ENCODE measurements at places on chromosomes 12 and 14.
A peak's percentile ranks its signal among the peaks of the same experiment; 100 is the strongest.

DNA sequence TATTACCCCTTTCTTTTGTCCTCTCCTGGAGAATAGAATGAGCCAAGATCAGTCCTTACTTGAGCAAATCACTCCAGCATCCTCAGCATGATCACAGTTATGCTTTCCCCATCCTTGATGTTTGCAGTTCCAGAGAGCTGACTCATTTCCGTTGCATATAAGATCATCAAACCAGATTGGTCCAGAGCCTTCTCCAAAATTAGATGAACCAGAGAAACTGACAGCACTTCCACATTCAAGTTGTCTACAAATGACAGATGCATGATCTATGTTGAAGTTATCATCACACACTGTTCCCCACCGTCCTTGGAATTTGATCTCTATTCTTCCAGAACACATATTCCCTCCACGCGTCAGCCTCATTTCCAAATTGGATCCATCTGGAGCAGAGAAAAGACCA lies 4.8 kb downstream of the CD163 start:
- DNase-seq, result peak; percentile 35

DNA sequence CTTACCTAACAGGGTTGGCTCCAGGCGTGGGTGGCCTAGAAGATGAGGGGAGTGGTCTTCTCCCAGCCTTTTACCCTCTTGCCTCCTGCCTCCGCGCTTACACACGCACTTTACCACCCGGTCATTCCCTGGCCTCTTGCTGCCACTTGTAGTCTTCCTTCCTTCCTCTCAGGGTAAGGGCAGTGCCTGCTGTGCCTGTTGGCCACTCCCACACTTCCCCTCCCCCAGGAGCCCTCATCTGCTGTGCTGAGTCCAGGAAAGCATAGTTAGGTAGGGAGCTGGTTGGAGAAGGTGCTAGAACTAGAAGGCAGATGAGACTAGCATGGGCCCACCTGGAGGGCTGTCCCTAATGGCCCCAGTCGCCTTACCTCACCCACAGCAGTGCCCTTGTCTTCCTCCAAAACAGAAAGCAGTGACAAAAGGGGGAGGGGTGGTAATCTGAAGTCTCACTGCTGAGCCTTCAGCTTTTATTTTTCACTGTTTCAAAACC lies 54.3 kb upstream of the SRSF5 start:
- peak; percentile 64 for DNase-seq

- no peak for DNase-seq
Observed at GRCh38 chr12:56338308-56339157, at the start of gene IL23A. TSS of gene IL23A (plus strand) at chr12:56338884. CDS start at chr12:56339045, 161 bp downstream.

DNA sequence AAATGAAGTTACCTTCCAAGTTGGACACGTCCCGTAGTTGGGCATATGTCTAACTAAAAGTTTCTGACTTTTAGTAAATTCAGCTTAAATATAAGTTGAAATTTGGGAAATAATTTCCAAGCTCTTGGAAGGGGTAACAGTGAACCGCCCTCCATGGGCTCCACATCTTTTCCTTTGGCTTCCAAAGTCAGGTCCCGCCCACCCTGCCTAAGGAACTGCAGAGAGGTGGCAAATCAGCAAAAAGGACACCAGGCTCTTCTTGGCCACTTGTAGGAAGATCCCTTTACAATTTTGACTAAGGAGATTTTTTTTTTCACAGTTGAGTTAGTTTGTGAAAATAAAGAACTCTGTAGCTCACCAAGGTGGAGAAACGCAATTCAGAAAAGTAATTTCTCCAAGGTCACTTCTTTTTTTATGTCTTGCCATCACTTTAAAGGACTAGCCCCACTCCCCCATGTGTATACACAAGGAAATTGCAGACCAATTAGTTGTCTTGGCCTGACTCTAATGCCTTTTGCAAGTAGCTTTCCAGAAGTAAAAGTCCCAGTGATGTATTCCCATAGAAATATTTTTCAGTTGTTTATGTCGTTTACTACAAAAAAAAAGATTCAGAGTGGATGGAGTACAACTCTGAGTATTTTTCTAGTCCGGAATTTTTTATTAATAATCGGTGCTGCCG lies 181.2 kb downstream of the PELI2 start:
- peak; percentile 24 for DNase-seq

DNA sequence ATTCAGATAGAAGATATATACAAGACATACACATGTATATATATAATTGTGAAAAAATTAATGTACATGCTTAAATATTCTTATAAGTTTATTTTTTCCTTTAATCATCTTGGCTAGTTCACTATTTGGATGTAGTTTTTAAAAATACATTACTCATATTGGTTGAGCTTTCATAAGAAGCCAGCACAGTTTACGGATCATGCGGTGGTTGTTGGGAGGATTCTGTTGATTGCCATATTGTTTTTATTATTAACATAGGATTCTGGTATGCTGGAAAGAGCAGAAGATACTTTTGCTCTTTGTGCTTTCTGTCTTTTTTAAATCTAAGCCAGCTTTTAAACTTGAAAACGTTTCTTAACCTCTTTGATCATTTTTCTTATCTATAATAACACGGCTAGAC lies 163.4 kb downstream of the OTOGL start:
- DNase-seq, result no peak

DNA sequence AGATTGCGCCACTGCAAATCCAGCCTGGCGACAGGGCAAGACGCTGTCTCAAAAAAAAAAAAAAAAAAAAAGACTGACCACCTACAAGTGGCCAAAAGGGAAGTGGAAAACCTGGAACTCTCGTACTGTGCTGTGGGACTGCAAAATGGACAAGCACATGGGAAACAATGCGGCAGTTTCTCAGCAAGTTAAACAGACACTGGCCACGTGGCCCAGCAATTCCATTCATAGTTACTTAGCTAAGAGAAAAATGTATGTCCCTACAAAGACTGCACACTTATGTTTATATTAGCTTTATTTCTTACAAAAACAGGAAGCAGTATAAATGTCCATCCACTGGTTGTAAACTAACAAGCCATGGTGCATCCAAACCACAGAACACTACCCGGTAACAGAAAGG lies 5.6 kb downstream of the CHFR start:
- no peak for DNase-seq

DNA sequence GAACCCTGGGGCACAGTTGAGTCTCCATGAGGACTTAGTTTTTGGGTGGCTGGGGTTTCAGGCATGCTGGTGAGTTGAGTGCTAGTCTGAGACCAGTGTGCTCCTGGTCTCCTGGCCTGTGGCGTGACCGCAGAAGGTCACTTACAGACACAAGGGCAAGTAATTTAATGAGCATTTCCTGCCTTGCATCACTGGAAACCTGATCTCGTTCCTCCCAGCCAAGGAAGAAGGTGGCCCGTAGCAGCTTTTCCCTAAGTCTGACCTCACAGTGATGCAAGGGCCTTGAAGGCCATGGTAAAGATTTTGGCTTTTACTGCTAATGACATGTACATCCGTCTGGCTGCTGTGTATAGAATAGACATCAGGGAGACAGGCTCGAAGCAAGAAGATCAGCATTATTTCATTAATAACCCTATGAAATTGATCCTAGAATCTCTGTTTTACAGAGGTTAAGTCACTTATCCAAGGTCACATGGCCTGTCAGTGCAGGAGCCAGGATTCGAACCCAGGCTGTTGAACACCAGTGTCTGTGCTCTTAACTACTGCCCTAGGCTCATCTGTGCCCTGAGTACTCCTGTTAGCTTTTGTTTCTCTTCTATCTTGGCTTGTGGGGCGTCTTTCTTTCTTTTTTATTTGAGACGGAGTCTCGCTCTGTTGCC lies 4.6 kb downstream of the TMEM120B start:
- DNase-seq, result peak; percentile 93

DNA sequence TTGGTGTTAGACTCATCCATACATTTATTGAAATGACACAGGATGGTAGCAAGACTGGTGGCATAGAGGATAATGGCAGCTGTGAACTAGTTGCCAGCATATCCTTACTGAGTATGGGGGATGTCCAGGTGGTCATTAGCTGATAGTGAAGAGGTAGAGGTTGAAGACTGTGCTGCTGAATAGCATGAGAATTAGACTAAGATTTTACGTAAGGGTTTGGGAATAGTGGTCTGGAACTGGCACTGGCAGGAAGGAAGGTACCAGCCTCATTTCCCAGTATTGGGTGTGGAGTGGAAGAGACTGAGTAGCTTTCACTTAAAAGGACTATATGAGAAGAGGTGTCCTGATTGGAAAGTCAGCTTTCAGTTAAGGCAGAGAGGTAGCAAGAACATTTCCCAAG lies 6.5 kb downstream of the ERC1 start:
- DNase-seq, result no peak

- peak; percentile 66 for DNase-seq
Observed at GRCh38 chr14:71320734-71321573, 413.7 kb downstream of the PCNX1 start.

DNA sequence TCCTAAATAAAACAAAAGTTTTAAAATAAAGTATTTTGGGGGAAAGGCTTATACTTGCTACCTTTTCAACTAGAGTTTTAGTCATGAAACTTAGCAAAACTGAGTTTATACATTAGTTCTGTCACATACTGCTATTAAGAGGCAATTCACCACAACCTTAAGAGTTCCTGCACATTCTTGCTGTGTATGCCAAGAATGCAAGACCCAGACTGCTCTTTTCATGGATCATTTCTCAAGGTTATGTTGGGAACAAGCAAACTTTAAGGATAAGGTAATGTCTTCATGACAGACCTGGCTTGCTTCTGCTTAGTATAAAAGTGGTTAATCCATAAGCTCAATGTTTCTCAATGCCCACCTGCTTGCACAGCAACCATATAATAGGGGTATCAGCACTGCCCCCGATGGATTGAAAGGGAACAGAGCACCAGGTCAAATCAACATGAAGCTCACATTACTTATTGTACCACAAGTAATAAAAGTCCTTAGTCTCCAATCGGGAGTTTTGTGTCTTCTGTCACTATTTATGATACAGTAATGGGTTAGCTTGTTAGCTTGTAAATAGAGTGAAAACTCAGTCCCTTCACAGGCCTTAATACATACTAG lies 67.6 kb downstream of the KIF21A start:
- peak; percentile 40 for DNase-seq

- no peak for DNase-seq
Observed at GRCh38 chr14:95463171-95463901, 53.1 kb downstream of the SYNE3 start.

GRCh38 chr12:122560138-122560537 lies 33.1 kb downstream of the KNTC1 start:
- DNase-seq, result no peak

GRCh38 chr12:129101404-129101803 lies 248.1 kb downstream of the GLT1D1 start:
- peak; percentile 7 for DNase-seq

DNA sequence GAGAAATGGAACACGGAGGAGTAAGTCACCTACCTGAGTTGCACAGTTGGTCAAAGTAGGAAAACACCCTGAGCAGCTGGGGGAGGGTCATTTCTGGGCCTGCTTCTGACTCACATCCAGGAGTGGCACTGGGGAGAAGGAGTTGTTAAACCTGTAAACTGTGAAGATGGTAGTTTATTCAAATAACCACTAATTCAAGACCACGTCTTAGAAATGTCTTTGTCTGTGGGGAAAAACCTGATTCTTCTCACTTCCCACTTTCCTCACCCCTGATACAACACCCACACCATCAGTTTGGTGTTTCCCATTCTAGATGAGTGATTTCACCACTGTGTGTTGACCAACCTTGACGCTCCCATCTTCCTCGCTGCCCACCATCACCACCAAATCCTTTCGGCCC lies 207.1 kb downstream of the ANO4 start:
- no peak for DNase-seq

DNA sequence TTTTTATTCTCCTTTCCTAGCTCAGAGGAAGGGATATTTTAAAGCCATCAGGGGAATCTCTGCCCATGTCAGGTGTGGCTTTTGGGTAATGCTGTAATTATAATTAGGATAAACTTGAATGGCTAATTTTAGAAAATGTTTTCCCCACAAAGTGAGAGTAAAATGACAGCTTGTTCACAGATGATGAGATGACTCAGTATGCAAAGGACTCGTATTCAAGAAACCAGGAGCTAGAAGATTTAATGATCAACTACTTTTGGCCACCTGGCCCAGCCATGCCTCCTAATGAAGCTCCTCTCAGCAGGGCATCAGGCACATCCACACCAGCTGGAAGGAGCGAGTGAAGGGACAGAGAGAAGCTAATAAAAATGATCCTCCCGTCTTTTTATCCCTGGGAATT lies 29.0 kb upstream of the PLEKHG7 start:
- DNase-seq, result no peak

GRCh38 chr12:29350080-29350479 lies 30.9 kb downstream of the ERGIC2 start:
- DNase-seq, result no peak

DNA sequence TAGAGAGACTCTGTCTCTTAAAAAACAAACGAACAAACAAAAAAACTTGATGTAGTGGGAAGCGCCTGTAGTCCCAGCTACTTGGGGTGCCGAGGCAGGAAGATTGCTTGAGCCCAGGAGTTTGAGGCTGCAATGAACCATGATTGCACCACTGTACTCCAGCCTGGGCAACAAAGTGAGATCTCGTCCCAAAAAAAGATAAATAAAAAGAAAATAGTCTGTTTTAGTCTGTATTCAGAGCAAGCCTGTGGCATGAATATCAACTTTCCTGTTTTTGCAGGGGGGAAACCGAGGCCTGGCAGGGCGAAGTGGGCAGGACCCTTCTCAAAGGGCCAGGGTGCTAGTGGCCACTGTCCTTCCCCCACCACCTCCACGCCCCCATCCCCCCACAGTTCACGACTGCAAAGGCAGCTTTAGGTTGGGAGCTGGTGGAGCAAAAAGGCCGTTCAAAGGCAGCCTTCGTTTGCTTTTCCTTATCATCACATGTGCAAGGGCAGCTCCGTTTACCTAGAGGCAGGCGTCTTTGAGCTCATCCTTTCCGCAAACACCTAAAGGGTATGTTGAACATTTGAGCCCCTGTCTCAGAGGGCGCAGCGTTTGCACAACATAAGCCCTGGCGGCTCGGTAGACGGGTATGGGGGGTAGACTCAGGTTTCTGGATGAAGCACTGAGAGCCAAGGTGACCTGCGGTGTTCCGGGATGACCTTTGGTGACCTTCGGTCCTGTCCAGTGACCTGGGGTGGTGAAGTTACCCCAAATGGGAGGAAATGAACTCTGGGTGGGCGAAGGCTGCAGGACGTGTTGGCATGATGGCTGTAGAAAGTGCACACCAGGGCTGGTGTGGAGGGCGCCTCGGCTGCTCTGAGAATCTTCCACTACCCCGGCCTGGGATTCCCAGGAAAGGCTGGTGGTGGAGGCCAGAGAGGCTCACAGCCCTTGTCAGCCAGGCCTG lies 8.7 kb upstream of the MEG3 start:
- no peak for DNase-seq

- DNase-seq, result no peak
Observed at GRCh38 chr12:91140026-91140931, 29.0 kb upstream of the LUM start.

DNA sequence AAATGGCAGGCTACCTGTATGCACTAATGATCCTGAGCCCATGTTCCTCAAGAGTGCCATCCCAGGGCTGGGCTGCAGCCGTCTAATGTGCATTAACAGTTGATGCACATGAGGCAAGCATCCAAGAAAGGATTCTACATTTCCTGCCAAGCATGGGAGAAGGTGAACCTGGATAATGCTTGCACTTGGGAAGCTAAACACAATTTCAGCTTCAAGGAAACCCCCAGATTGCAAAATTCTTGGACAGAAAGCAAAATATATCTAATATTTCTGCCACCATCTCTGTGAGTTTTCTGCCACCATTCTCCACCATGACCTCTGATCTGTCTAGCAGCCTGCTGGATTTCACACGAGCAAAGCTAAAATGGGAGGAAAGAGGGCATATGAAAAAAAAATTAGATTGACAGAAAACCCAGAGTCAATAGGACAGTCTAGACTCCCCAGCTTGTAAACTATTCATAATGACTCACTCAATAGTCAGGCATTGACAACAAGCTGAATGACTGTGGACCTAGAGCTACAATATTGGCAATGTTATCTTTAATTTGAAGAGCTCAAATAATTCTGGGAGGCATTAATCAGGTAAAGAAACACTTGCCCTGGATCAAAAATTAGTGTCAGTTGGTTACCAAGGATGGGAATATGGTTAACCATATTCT lies 91.9 kb upstream of the BCL2L14 start:
- DNase-seq, result no peak
